COR-L47 (cell line): ENCODE measurements at places on chromosomes 1 and 21.
A peak's percentile ranks its signal among the peaks of the same experiment; 100 is the strongest.

- no peak for DNase-seq
Observed at GRCh38 chr1:41419584-41420295, 58.5 kb downstream of the FOXO6 start.

- DNase-seq = no peak
Observed at GRCh38 chr1:169121146-169121923, 14.8 kb downstream of the ATP1B1 start.

GRCh38 chr1:157176016-157176415 lies 37.8 kb upstream of the ETV3 start:
- DNase-seq = no peak

DNA sequence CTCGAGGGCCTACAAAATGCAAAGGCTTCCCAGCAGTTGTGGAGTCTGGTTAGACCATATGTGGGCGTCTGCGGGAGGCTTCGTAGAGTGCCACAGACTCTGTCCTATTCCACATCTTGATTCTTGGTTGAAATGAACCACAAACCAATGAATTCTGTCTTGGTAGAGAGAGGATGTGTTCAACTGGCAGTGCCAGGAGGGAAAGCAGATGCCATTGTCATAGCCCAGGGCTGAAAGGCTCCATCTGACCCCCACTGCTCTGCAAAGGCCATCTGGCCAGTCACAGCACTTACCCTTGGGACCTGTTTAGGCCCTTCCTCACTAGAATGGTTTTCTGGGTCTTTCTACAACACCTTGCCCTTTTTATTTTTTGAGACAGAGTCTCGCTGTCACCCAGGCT lies 22.1 kb downstream of the ACOT11 start:
- no peak for DNase-seq

- no peak for DNase-seq
Observed at GRCh38 chr1:80633947-80634706, 1166.6 kb upstream of the ADGRL2 start.

GRCh38 chr1:18580047-18580446 lies 50.6 kb upstream of the PAX7 start:
- no peak for DNase-seq

GRCh38 chr1:227952374-227953021 lies 4.8 kb upstream of the WNT9A start:
- DNase-seq = no peak

DNA sequence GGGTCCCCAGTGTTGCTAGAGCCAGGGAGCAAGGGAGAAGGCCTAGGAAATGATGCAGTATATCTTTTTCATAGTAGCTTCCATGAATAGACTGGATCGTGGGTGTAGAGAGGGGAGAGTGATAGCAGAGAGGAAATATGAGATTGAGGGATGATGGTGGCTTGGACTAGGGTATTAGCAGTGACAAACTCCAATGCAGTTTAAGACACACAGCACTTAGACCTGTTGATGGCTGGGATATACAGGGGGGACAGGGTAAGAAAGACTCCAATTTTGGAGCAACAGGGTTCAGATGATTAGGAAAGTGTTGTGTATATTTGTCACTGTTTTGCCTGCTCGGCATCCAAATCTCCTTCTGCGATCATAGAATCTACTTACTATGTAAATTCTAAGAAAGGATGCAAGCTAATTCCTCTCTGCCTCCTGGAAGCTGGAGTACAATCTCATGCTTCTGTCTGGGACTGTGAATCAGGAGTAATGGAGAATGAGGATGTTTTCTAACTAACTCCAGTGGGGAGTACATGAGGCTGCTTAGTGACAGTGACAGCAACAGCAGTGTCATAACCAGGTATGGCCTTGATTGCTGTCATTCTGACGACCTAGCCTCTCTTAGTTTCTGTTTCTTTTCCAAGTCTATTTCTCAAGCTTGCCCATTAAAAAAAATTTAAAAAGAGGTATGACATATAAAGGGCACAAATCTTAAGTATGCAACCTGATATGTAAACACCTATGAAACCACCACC lies 47.5 kb downstream of the SYDE2 start:
- DNase-seq = no peak

GRCh38 chr1:118933051-118933781 lies 54.9 kb downstream of the TBX15 start:
- DNase-seq = no peak

- no peak for DNase-seq
Observed at GRCh38 chr1:32001863-32002262, 11.8 kb upstream of the KHDRBS1 start.

GRCh38 chr1:17125756-17126237 lies 6.5 kb upstream of the PADI2 start:
- peak; percentile 74 for DNase-seq

- DNase-seq = no peak
Observed at GRCh38 chr1:163076044-163076443, 6.9 kb downstream of the RGS4 start.

DNA sequence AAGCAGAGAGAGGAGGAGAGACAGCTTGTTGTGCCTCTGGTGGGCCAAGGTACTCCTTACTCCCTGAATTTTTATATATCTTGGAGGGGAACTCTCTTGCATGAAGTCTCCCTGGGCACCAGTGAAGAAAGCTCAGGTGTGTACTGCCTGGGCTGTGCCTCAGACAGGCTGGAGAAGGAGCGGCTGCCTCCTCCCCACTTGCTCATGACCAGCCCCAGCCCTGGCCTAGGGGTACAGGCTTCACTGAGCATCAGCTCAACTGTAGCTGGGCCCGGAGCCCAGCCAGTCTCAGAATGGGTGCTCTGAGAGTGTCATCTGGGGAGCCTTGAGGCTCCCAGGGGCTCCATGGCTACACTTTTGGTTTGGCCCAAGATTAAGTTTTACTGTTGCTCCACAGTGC lies 44.8 kb upstream of the TENT5C start:
- DNase-seq = no peak

DNA sequence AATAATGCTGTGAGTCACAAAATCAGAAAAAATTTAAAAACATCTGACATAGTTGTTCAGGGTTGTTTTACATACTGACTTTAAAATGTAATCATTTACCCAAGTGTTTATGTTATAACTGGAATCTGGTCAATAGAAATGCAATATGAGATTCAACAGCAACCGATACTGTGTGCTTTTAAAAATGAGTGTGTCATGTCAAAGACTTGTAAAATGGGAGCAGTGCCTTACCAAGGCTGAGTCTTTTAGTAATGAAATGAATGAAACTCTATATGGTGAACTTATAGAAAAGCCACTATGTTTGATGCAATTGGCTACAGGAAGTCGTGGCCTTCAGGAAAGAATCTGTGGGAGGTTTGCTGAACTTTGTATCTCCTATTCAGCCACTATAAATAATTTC lies 570.2 kb downstream of the DPYD start:
- DNase-seq = no peak

- DNase-seq = no peak
Observed at GRCh38 chr1:116166011-116166571, 54.9 kb downstream of the MAB21L3 start.

DNA sequence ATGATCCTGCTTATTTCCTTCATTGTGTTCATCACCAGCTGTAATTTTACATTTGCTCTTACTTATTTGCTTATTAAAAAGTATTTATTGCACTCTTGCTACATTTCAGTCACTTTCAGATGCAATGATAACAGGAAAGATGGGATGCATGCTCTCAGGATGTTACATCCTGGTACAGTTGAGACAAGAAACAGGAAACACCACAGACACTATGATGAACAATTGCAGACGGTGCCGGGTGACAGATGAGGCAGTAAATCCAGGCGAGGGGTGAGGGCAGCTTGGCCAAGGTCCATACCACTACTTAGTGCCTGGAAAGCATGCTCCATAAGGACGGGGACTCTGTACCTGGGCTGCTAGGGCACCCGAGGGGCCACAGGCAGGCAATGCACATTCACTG lies 156.6 kb upstream of the RAB4A start:
- DNase-seq = no peak

DNA sequence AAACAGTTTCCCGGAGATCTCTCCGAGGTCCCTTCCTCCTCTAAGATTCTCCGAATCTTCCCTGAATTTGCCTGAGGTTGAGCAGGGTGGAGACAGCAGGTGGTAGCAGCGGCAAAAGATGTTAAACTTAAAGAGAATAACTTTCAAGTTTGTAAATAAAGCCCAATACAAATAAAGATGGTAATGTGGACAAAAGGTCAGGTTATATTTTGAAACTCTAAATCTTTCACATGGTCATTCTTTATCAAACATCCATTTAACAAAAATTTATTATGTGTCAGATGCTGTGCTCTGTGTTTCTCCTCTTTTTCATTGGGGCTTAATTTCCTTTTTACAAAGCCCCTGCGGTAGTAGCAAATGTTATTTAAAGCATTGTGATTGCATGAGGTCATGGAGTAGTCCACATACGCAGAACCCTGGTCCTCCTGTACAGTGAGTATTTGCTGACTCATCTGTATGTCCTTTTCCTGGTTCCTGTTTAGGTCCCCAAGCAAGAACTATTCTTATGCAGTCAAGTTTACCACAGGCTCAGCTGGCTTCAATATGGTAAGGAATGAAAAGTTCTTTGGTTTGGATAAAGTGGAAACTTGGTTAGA lies 119.2 kb downstream of the ITSN1 start:
- no peak for DNase-seq

- no peak for DNase-seq
Observed at GRCh38 chr21:37536616-37537278, 170.2 kb downstream of the DYRK1A start.

DNA sequence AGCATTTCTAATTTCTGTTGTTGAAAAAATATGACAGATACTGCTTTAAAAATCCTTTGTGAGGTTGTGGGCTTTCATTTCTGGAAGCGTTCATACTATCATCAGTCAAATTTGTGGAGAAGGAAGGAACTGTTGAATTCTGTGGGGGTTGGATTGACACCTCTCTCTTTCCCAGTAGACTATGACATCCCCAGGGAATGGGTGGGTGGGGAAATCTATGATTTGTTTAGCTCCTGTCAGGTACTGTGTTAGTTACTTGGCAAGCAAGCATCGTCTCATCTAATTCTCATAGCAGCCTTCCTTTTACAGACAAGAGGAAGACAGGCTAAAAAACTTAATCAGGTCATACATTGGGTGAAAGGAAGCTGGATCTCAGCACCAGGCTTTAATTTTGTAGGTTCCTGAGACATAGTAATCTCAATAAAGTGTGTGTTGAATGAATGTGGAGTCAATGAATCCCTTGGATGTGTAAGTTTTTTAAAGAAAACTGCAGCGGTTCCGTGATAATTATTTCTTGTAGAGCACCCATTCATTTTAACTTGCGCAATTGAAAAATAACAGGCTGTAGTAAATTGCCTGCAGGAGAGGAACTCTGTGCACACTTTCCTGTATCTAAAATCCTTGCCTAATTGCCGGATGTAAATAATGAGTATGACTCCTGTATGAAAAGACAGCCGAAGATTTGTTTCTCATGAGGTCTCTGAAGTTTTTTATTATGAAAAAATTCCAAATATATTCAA lies 60.6 kb downstream of the MYOM3 start:
- no peak for DNase-seq

DNA sequence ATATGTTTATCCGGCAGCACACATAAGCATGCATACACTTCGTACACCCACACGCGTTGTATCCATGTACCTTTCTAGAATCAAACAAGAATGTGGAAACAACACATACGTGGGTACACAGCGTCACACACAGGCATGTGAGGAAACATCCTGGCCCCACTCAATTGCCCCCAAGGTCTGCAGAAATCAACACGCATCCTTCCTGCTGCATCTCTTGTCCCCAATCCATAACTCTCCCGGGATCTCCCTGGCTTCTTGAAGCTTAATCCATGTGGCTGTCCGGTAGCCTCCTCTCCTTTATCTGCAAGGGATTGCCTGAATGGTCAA lies 5.5 kb upstream of the TBX15 start:
- DNase-seq = no peak

DNA sequence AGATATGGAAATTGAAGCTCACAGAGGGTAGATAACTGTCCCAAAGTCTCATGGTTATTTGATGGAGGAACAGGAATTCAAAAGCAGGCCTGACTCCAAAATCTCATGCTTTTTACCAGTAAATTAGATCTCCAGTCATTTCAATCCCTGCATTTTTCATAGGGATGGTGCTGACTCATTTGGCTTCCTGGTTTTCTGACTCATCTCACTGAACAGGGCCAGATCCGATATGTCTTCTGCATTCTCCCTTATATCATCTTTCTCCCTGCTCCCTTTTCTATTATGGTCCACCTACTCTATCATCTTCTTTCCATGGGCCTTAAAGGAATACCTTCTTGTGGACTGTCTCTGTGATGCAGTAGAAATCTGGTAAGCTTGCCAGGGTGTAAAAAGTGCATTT lies 187.2 kb downstream of the FGGY start:
- no peak for DNase-seq

GRCh38 chr1:207396168-207396746 lies 57.9 kb upstream of the CR2 start:
- DNase-seq = no peak

GRCh38 chr1:39317111-39317510 lies 112.6 kb downstream of the MACF1 start:
- DNase-seq = no peak

DNA sequence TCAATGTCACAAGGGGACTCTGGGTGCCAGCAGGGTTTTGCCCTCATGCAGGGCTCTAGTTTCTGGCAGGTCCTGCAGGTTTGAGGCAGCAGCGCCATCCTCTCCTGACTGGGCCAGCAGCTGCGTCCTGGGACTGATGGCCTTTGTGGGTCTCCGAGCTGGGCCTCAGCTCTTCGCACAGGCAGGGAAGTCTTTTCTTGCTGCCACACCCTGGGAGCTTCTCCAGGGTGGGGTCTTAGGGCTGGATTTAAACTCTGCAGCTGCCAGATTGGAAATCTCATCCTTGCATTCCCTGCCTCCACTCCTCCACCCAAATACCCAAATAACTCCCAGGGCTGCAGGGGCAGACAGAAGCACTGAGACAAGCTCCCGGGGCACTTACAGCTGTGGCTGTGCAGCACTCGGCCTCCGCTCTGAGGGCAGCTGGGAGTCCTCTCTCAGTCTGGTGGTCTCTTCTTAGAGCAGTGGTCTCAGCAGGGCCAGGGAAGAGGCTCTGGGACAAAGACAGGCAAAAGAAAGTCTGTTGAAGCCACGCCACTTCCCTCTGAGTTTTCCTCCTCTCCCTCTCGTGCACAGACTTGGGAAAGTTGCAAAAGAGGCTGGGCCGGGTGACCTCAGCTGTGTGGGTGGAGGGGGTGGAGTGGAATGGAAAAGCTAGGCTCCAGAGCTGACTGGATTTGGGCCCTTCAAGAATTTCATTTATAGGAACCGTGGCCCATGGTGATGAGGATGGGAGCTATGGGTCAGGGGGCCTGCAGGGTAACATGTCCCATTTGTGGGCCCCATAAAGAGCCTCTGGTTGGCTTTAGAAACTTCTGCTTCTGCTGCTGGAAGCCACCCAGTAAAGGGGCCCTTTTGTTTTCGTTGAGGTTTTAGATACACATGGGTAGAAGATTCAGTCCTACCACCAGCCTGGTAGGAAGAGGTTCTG lies at the start of gene RAB7B:
Gene RAB7B, minus strand, starts transcription at position 525 of the 931 bp plus-strand sequence. CDS start 9,260 bp downstream, outside the sequence.
- DNase-seq = no peak

GRCh38 chr1:48676376-48676775 lies 100.3 kb downstream of the BEND5 start:
- DNase-seq = no peak

DNA sequence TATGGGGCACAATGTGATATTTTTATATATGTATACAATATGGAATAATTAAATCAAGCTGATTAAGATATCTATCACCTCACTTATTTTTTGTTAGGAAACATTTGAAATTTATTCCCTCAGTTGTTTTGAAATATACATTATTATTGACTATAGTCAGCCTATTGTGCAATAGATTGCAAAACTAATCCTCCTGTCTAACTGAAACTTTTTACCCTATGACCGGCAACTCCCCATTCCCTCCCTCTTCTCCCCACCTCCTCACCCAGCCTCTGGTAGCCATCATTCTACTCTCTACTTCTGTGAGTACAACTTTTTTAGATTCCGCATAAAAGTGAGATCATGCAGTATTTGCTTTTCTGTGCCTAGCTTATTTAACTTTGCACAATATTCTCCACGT lies 117.7 kb upstream of the SGIP1 start:
- no peak for DNase-seq

- no peak for DNase-seq
Observed at GRCh38 chr1:157868654-157869053, 27.0 kb upstream of the CD5L start.
